ENCODE measurements at places on chromosomes 7 and 10.

DNA sequence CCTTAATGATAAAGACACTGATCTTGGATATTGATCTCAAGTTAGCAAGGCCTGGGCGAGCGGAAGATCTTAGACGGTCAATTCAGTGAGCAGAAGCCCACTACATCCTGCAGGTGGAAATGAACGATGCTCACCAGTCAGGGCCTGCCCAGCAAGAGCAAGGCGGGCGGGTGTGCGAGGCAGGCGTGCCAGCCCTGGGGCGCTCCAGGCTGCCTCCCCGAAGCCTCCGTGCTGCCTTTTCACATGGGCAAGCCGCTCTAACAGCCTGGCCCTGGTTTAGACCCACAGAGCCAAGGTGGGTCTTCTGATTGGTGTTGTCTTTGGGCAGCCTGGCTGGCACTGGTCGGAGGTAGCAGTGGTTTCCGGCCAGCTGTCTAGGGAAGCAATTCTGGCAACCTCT, 475.1 kb upstream of the FOXK1 start:
- no peak for DNase-seq

DNA sequence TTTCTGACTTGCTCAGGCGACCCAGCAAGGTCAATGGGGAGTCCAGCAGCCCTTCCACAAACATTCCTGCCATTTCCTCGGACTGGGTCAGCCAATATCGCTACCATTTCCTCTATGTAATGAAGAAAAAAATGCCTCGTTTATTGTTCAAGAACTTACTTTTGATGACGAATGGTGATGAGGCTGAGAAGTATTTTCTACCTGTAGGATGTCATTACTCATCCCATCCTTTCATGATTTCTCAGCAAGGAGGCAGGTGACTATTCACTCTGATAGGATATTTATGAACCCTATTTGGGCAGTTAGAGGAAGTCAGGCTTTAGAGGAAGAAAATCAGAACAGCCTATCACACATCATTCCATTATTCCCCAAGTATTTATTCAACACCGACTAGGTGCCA, 178.6 kb downstream of the FANK1 start:
- no peak for DNase-seq

- DNase-seq, result no peak
Measured at GRCh38 chr10:110151467-110151866, 55.9 kb upstream of the MXI1 start.

DNA sequence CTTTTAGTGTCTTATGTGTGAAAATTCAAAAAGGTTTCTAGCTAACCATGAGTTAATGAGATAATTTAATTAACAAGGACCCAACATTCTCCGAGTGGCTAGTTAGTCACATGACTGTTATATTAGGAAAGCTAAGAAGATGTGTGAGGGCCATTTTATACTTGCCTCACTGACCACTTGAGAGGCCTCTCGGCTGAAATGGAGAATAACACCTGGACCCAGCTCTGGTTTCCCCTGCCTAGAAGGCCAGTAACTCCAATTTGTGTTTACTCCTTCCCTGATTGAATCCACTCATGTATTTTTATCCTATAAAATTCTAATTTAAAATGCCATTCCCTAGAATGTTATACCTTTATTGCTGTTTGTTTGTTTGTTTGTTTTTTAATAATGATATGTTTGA, 1091.2 kb downstream of the KCNMA1 start:
- no peak for DNase-seq

DNA sequence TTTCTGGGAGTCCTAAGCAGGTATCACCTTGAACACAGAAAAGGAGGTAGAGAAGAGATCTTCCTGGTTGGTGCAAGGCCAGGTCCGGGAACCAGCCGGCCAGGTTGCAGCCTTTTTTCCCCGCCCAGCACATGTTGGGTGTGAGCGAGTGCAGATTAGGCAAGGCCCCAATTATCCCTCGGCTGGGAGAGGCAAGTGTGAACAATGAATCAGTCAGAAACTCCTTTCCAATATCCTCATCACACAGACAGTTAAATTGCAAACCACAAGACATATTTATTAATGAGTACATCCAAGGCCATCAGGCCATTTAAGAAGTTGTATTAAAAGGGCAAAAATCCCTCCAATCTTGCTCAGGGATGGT, 115.0 kb upstream of the AFAP1L2 start:
- no peak for DNase-seq

- DNase-seq, result no peak
Measured at GRCh38 chr7:3029138-3029537, 14.5 kb downstream of the CARD11 start.

DNA sequence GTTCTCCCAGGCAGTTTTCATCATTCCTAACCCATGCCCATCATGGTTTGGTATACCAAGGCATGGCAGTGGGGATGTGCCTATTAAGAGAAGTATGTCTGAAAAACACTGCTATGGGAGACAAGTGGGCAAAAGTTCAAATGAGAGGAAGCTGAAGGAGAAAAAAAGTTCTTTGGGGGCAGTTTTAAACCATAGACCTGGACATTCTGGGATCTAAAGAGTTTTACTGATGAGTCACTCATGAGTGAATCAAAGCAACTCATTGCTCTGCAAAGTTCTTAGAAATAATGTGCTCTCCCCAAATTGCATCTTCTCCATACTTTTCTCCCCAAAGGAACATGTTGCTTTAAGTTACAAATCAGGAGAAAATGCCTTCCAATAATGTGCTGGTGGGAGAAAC, 256.9 kb upstream of the MTPN start:
- DNase-seq, result no peak

- DNase-seq, result no peak
Measured at GRCh38 chr7:149716932-149717307, 56.5 kb downstream of the ZNF467 start.

DNA sequence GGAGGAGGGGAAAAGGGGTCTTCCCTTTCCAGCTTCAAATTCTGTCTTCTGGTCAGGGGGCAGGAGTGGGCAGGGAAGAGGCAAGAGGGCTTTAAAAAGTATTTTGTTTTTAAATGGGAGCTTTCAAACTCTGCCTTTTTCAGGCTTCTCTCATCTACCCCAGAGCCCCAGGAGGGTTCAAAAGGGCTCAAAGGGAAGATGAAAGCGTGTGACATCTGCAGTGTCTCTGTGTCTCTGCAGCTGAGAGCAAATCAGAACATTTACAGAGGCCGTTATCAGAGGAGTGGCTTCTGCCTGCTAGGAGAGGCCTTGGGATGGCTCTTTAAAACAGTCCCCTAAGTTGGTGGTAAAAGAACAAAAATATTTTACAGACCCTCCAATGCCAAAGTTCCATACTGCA, 30.3 kb downstream of the TRIM8 start:
- DNase-seq, result no peak

DNA sequence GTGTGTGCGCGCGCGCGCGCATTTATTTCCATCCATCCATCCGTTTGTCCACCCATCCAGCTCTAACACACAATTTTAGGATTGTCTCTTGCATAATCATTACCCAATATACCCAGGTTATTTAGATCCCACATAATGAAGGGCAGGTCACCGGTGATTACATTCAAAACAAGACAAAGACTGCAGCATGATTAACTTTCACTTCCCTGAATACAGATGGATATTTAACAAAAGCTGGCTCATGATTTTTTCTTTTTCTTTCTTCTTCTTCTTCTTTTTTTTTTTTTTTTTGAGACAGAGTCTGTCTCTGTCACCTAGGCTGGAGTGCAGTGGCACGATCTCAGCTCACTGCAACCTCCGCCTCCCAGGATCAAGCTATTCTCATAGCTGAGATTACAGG, 86.2 kb downstream of the SH3PXD2A start:
- no peak for DNase-seq

DNA sequence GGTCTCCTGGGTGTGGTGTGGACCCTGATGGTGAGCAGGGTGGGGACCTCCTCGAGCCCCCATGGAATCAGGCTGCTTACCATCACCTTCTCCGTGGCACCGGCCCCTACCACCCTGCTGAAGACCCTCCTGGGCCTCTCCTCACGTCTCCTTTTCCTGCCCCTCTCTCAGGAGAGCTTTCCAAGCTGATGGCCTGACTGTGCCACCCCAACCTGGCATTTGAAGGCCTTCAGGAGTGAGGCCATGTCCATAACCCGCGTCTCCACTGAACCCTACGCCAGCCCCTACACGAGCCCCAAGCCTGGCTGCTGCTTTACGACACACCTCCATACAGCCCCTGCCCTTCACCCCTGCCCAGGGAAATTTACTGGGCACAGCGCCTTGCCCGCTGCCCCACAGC, 55.4 kb downstream of the ZRANB1 start:
- DNase-seq, result no peak

DNA sequence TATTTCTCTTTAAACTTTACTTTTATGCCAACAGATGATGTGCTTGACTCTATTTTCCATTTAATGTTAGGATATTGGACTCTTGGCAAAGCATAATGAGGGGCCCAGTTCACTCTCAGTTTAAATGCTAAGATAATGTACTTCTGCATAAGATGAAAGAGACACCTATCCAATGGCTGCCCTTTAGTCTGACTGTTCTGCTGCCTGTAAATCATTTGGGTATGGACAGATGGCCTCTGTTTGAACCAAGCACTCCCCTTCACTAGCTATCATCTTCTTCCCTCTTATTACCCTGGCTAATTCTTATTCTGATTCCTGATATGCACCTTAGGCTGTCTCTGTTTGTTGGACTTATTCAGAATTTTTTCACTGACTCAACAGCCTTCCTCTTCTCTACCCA, 72.1 kb downstream of the SEM1 start:
- no peak for DNase-seq

DNA sequence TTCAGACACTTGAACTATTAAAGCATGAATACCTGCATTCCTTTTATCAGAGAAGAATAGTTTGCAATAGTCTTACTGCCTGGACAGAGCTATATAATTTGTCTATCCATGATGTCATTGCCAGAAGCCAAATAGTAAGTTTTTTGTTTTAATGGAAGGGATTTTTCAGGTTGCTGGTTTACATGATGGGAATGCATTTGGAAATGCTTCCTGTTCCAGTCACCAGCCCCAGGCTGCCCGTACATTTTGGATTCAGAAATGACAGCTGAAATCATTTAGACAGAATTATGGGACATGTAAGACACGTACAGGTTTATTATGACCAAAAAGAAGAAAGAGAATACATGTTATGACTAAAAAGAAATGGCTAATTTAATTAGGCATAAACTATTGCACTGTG, 293.1 kb downstream of the CDK14 start:
- DNase-seq, result no peak

DNA sequence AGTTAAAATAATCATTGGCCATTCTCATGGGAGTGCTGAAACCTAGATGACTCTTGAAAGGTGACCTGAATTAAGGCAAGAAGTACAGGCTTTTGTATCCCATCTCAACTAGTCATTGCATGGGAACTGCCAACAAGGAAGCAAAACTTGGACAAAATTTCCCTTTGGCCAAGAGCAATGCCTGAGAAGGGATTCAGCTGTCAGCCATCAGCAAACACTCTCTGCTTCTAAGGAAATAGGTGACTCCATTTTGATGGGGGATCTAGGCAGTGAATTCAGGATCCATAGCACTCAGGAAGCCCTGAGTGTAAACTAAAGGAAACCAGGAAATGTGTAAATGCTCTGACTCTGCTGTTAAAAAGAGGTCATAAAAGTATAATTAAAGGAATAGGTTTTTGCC, 221.5 kb upstream of the TMEM229A start:
- DNase-seq, result no peak

GRCh38 chr7:148543302-148543701, 47.3 kb upstream of the C7orf33 start:
- no peak for DNase-seq

DNA sequence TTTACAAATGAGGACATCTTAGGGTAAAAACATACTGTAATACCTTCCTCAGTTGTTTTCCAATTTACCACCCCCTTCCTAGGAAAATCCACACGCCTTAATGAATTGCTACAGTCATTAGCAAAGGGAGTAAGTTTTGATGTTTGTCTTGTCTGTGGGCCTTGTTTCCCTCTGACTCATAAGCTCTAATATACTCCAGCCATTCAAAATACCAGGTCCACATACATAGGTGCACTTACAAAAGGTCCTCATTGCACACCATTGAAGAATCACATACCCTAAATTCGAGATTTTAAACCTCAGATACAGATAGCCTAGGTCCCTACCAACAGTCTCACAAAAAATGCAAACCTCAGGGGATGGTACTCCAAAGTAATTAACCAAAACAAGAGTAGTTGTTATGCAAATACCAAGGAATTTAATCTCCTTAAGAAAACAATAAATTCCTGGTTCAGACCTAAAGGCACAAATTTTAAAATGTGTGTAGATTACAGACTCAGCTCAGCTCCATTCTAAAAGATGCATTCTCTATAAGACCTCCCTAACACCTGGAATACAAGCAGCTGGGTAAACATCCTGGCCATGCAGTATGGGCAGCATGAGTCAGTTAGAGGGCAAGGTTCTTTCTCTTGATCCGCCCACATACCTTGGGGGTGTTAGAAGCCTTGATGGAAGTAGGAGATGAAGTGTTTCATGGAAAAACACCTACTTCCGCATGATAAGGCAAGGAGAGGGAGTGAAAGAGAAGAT, 3.0 kb upstream of the LIPK start:
- DNase-seq, result no peak

DNA sequence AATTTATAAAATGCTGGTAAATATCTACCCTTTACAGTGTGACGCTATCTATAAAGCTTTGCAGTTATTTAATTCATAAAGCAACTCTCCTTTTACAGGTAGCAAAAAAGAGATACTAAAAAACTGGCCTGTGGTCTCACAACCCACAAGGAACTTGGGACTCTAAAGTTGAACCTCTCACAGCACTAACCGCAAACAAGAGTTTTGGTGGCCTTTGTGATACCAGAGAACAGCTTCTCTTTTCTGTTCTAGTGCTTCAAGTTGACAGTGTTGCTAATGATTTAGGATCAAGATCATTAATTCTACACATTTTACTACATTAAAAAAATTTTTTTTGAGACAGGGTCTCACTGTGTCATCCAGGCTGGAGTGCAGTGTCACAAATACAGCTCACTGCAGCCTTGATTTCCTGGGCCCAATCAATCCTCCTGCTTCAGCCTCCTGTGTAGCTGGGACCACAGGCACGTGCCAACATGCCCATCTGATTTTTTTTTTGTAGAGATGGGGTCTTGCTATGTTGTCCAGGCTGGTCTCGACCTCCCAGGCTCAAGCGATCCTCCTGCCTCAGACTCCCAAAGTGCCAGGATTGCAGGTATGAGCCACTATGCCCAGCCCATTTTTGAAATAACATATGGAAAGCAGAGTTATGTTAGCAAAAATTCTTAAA, 56.0 kb upstream of the ST8SIA6 start:
- DNase-seq, result no peak

- DNase-seq, result no peak
Measured at GRCh38 chr7:70212281-70212680, 614.0 kb downstream of the AUTS2 start.

- no peak for DNase-seq
Measured at GRCh38 chr7:85561706-85562105, 374.9 kb upstream of the SEMA3D start.

- no peak for DNase-seq
Measured at GRCh38 chr7:111982133-111982532, 224.1 kb downstream of the DOCK4 start.

- no peak for DNase-seq
Measured at GRCh38 chr10:14676732-14677131, 98.0 kb downstream of the FAM107B start.

DNA sequence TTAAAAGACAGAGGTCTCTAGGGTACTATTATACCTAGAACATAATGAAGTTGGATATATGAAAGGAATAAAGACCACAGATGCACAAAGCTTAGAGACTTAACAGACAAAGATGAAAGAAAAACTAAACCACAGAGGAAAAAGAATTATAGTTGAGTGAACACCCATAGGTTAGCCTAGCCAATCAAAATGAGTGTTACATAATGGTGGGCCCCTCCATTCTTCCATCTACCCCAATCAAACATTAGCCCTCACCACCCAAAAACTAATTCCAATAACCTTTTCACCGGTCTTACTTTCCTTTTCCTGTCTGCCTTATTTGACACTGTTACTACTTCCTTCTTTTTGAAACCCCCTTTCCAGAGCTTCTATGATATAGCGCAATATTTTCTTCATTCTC, 130.1 kb downstream of the ELMO1 start:
- no peak for DNase-seq

Measured in stimulated activated CD4-positive, alpha-beta T cell treated with anti-CD3 and anti-CD28 coated beads, Interleukin-4, amount 100 ng/mL, for 24 hours (primary cell).